ENCODE measurements at places on chromosomes 1 and 21.

DNA sequence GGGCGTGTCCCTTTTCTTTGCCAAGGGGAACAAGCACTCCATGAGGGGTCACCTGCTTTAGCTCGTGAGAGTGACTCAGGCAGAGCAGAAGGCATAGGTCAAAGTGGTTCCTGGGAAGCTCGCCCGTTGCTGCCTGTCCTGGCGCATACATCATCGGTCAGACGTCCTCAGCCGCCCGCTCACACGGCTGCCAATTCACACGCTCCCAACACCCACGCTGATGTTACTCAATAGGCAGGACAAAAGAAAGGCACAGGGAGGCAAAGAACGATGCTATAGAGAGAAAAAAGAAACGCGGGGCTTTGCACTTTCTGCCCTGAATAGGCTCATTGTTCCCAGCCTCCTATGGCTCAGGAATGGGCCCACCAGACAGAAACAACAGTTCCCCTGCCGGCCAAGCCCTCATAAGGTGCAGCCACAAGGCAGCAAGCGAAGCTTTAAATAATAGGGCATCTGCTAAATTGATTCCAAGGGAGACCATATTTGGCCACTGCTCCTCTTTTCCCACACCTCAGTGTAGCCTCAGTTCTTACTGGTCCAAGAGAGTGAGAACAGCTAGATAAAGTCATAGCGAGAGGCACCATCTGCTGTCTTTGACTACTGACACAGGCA, 38.7 kb downstream of the VTCN1 start:
- DNase-seq = peak; percentile 34

DNA sequence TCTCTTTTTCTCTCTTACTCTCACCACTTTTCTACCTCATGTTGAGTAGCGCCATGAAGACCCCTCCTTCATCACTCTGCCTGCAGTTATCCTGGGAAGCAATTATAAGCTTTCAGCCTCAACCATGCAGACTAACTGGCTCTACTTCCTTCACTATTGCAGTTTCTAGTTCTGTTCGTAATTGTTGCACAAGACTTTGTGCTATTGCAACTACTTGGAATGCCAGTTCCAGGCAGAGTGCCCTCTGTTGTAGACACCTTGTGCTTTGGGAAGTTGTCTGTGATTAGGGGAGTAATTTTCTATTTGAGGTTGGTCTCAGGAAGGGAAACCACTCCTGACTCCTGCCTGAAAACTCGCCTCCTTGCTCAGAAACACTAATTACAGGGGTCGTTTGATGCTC, 19.4 kb downstream of the PGM1 start:
- DNase-seq = peak; percentile 59

GRCh38 chr1:159957824-159958268, 3.8 kb upstream of the SLAMF9 start:
- DNase-seq = no peak

DNA sequence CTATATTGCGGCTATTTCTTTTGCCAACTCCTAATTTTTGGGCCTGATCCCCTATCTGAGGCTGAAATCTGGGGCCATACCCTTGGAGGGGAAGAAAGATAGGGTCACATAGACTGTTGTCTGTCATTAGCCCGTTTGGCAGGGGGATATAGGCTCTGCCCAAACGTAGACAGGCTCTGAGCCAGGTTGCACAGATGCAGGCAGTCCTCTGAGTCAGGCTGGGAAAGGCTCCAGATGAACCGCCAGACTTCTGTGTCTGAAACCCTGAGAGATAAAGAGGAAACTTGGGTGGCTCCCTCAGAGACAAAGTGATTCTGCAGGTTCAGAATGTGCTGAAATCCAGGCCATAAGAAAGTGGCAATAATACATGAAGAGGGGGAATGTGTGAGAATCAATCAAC, 4.0 kb upstream of the CAP1 start:
- DNase-seq = peak; percentile 60

- DNase-seq = no peak
Observed at GRCh38 chr1:99992760-99993467, 23.1 kb downstream of the SLC35A3 start.

GRCh38 chr1:161721738-161722343, 497 bp downstream of the FCRLB start:
- DNase-seq = peak; percentile 31

DNA sequence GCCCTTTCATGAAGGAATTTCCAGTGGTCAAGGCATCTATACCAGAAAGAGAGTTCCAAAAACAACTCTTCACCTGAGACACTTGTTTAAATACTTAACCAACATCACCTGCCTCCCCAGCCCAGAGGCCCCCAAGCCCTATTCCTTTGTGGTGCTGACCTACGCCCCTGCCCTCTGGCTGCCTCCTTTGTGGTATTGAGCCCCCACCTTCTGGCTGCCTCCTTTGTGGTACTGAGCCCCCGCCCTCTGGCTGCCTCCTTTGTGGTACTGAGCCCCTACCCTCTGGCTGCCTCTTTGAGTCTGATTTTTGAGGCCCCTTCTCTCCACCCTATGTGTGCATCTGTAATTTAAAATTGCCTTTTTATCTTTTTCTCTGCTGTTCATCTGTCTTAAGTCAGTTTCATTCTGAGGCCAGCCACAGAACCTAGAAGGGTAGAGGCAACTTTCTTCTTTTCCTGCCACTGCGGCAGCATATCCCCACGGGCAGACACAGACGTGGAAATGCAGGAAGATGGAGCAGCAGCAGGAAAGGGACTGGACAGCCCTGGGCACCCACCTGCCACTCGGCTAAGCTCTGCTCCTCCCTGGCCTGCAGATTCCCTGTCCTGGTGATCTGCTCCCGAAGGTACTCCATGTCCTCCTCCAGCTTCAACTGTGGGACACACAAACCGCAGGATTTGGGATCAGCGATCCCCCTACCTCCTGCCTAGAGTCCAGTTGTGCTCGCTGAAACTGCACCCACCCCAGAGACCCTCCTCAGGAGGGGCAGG, 3.2 kb downstream of the TRIM17 start:
- DNase-seq = no peak

GRCh38 chr1:106954661-106955229, 101.7 kb upstream of the PRMT6 start:
- no peak for DNase-seq

GRCh38 chr1:67281244-67281643, 26.4 kb upstream of the IL12RB2 start:
- DNase-seq = no peak

DNA sequence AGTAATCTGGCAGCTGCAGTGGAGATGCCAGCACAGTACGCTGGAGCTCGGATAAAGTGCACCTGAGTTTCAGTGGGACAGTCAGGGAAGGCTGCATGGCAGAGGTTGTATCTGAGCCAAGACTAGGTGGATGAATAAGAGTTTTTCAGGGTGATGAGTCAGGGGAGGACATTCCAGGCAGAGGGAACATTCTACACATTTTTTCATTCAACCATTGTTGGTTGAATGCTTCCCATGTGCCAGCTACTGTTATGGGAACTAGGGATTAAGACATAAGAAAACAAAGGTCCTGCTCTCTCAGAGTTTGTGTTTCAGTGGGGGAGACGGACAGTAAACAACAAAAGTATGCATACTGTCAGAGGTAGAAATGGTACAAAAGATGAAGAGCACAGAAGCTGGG, 5.2 kb downstream of the LEPR start:
- peak; percentile 93 for DNase-seq

DNA sequence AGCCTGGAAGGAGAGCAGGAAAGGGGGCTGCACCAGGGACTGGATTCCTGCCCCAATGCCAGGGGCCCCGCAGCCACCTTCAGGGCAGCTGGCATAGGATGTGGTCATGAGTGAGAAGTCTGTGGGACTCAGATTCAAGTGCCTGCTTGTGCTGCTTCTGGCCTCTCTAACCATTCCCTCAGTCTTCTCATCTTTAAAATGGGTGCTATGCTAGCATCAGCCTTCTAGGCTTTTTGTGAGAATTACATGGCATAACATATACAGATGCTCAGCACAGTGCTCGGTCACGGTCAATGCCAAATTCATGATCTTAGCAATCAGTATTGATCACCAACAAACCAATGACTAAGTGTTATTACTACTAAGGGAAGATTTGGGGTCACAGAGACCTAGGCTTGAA, 23.5 kb downstream of the TRIM62 start:
- DNase-seq = no peak

DNA sequence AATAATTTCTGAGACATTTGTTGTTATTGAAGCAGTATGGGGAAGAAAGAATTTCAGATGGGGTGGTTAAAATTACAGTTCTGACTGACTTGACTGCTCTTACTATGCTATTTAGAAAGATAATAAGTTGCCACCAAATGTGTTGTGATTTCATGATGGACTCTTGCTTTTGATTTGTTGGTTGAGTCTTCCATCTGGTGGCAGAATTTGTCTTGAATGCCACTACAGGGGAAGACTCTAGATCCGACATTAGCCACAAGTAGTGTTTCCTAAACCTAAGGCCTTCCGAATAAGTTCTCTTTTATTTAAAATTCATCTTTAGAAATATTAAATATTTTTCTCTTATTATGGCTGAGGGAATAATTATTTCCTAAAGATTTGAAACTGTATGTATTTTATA, 190.9 kb upstream of the ADGRL4 start:
- DNase-seq = peak; percentile 25

DNA sequence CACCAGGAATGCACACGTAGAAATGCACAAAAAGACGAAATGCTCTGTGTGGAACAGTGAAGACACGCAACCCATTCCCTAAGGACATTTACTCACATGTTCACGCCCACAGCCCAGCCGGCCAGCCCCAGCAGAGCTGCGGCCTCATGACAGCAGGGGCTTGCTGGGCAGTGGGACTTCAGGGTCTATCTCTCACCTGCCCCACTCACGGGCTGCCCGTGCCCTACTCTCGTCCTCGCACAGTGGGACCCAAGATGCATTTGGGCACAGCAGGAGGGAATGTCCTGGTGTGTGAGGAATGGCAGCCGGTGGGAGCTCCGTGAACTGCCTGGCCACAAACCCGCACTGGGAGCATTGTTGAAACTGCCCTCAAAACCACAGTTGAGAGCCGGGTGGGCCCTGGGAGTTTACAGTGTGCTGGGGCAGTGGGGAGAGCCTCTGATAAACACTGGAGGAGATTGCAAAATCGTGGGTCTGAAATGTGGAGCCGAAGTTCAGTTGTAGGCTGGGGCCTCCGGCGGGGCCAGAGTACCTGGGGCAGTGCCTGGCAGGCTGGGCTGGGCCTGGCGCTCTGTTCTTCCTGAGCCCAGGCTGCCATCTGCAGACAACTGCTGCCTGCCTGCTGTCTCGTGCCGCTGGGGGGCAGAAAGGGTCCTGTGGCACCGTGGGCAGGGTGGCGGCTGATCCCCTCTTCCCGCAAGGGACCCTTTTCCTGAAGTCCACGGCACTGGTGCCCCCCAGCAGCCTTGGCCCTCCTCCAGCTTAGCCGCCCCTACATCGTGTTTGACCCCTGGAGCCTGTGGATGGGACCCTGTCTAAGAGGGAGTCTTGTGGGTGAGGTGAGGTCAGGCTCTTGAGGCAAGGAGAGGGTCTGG, 20.7 kb upstream of the POFUT2 start:
- peak; percentile 51 for DNase-seq

DNA sequence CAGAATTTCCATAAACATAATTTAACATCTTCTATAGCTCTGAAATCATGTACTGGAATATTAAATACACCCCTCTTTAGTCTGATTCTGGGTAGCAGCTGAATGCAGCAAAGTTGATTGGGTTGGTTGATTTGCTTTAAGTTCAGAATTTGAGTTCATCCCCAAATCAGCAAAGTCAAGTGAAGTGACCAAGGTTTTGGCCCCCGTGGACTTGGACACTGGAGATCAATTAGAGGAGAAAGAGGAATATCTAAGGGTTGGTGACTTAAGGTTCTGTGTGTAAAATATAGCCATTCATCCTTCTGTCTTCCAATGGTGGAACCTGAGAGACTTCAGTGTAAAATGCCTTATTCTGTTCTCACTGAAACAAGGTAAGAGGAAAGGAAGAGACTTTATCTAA, at the start of gene OR2L13:
OR2L13 (plus strand) TSS at position 301 of the 400 bp plus-strand sequence. CDS start 4,192 bp downstream, outside the sequence.
- no peak for DNase-seq

DNA sequence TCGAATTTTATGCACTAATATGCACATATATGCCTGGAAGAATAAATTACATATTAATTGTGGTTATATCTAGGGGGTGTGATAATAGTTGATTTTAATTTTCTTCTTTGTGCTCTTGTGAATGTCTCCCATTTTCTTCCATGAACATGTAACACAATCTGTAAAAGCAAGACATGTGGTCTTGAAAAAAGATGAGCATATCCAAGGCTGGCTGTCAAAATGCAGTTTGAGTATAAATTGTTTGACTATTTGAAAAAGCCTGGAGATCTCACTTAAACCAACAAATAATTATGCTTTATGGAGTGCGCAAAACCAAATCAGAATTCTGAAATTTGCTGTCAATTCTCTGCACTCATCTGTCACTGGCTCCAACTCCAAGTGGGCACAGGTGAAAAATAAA, 143.9 kb downstream of the HMGB4 start:
- no peak for DNase-seq

DNA sequence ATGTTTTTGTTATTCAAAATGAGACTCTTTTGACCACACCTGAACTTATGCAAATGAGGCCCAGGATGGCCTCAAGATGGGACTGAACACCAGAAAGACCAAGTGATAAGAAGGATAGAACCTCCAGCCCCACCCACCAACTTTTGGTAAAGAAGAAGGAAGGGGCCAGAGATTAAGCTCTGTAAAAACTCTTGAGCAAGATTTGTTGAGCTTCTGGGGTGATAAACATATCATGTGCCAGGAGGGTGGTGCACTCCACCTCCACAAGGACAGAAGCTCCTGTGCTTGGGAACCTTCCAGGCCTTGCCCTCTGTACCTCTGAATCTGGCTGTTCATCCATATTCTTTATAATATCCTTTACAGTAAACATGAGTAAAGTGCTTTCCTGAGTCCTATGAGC, 5.3 kb downstream of the RSPH1 start:
- DNase-seq = no peak

GRCh38 chr21:17451364-17451891, 61.4 kb upstream of the CXADR start:
- peak; percentile 63 for DNase-seq

- no peak for DNase-seq
Observed at GRCh38 chr1:161180639-161181038, 3.3 kb upstream of the B4GALT3 start.

GRCh38 chr1:70376196-70376595, 21.7 kb upstream of the ANKRD13C start:
- no peak for DNase-seq

GRCh38 chr1:209642816-209643215, 9.4 kb downstream of the LAMB3 start:
- DNase-seq = no peak

- DNase-seq = no peak
Observed at GRCh38 chr1:89472253-89472652, 52.4 kb upstream of the LRRC8B start.

DNA sequence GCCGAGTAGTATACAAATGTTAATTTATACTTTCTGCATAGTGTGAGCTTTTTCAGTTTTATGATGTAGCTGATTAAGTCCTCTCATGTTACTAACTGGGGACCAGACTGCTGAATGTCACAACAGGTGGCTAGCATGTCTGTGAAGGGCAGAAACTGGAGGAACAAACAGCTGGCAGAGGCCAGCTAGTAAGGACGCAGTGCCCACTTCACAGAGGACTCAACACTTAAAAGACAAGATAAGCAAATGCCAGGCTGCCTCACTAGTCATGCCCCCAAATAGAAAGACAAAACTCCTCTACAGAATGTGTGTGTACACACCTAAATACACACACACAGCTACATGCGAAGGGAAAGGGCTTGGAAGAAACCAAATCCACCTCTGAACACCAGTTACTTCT, 73.8 kb upstream of the ZNF678 start:
- no peak for DNase-seq

Data from fibroblast of gingiva (primary cell).